Stimulated activated CD8-positive, alpha-beta memory T cell treated with anti-CD3 and anti-CD28 coated beads, Interleukin-2, amount 100 ng/mL, for 1 hour (primary cell): ENCODE measurements at places on chromosomes 2 and 18.

DNA sequence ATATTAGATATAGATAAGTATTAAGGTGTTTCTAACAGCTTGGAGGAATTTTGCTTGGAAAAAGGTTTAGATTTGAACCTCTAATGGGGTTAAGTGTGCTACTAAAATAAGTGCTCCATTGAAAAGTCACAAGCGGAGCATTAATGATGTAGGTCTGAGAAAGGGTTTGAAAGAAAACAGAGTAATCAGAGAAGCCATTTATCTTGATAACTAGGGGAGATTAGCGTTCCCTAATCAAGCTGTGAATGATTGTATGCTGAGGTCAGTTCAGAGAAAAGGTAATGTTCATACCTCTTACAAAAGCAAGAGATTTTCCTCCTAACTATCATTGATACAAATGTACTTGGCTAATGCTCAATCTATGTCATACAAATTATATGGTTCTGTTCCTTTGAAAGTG lies 1.5 kb downstream of the ARHGAP25 start:
- DNase-seq: no peak

GRCh38 chr2:3959372-3959771 lies 256.0 kb downstream of the DCDC2C start:
- no peak for DNase-seq

DNA sequence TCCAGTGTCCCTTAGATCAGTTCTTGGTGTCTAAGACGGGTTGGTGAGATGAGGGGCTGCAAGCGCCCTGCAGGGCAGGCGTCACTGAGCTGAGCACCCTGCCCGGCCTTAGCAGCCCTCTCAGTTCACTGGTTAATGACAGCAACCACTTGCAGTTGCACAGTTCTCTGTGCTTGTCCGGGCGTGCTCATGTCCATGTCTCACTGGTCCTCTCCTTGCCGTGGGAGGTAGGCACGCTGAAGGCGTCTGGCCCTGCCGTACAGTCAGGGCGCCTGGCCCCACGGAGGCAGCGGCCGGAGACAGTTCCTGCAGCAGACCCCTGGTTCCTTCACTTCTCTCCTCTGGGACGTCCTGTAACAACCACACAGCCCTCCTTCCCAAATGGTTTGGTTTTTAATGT lies 75.3 kb downstream of the ARHGEF4 start:
- no peak for DNase-seq

DNA sequence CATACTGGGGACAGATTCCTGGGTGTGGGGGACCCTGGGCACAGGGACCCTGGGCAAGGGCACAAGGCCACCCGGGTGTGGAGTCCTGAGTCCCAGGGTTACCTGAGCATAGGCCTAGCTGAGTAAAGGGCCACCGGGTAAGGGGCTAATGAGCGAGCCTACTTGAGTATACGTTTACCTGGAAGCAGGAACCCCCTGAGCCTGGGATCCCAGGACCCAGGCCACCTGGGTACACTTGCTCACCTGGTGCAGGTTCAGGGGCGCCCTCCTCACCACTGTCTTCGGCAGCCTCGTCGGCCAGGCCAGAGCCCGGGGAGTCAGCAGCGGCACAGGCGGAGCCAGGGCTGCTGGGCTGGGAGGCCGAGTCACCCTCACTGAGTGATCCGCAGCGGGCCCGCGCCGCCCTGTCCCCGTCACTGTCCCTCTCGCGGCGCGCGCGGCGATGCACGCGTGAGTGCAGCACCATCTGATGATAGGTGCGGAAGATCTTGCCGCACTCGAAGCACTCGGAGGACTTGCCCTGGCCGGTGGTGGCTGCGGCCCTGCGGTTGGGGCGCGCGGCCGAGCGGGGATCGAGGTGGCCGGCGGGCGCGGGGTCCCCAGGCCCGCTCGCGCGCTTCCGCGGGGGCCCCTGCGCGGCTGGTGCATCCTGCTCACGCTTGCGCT lies 53.9 kb downstream of the ZNF516 start:
- no peak for DNase-seq

- no peak for DNase-seq
These were observed 200.0 kb downstream of the CDH2 start for GRCh38 chr18:27976806-27977408.
